ENCODE measurements at places on chromosomes 16 and 17.

DNA sequence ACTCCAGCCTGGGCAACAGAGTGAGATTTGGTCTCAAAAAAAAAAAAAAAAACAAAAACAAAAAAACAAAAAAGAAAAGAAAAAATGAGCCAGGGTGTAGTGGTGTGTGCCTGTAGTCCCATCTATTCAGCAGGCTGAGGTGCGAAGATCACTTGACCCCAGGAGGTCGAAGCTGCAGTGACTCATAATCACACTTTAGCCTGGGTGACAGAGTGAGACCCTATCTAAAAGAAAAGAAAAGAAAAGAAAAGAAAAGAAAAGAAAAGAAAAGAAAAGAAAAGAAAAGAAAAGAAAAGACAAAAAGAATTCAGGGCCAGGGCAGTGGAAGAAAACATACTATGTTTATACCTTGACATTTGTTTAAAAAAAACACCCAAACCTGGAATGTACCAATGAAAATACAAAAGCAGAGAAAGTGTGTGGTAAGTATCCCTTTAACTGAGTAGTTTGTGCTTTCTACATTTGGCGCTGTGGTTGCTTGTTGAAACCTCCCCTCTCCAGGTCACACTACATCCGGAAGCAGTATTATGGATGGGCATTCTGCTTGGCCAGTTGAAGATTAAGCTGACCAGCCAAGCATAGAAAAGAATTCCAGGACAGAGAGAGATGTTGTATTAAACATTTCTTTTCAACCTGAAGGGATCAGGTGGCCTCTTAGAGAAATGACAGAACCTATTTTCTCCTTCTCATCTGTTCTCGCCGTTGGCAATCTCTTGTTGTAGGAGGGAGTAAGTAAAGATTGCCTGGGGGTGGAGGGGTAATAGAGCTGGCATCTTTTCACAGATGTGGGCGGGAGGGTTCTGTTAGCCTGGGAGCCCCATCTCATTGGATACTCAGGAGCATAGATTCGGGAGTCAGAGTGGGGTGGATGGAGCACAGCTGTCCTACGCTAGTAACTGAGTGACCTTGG is 12.1 kb upstream of the PRKCB start:
- DNase-seq = no peak

GRCh38 chr17:2023692-2024571 is 1.2 kb downstream of the RTN4RL1 start:
- DNase-seq = no peak

GRCh38 chr16:8569650-8570346 is 20.5 kb downstream of the TMEM114 start:
- no peak for DNase-seq

DNA sequence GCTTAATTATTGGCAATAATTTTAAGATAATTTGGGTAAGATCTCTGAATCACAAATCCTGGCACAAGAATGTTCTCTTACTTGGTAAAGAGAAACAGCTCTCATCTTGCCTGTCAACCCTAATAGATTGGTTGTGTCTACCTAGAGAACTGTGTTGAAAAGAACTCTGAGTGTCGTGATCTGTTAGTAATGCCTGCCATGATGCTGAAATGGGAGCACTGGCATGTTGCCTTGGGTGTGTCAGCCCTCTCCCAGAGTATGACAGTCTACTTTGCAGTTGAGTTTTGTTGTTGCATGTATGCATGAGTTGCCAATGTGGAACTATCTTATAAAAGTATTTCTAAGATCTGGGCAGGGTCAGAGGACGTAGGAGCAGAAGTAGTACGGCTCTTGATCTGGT is 221.4 kb downstream of the MAF start:
- DNase-seq = no peak

- DNase-seq = no peak
These were observed 10.0 kb upstream of the TBX4 start for GRCh38 chr17:61442136-61442775.

- DNase-seq = no peak
These were observed 15.8 kb upstream of the ZNF19 start for GRCh38 chr16:71504901-71505300.

DNA sequence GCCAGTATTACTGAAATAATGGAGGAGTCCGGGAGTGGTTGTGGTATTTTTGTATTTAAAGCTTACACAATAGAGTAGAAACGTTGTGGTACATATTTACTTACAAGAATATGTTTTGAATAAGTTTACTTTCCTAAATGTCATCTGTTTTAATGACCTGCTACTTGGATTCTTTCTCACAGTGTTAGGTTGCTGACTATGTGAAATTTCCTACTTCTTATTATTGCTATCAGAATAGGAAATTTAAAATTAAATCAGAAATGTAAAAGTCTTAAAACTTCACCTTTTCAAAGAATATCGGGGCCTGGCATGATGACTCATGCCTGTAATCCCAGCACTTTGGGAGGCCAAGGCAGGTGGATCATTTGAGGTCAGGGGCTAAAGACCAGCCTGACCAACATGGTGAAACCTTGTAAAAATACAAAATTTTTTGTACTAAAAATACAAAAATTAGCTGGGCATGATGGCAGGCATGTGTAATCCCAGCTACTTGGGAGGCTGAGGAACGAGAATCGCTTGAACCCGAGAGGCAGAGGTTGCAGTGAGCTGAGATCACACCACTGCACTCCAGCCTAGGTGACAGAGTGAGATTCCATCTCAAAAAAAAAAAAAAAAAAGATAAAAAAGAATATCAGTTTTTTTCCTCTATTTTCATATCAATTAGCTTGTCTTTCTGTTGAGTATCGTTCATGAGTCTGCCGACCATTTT is 77.8 kb downstream of the VMP1 start:
- DNase-seq = no peak

- no peak for DNase-seq
These were observed 59.6 kb downstream of the MAP2K6 start for GRCh38 chr17:69473841-69474831.

DNA sequence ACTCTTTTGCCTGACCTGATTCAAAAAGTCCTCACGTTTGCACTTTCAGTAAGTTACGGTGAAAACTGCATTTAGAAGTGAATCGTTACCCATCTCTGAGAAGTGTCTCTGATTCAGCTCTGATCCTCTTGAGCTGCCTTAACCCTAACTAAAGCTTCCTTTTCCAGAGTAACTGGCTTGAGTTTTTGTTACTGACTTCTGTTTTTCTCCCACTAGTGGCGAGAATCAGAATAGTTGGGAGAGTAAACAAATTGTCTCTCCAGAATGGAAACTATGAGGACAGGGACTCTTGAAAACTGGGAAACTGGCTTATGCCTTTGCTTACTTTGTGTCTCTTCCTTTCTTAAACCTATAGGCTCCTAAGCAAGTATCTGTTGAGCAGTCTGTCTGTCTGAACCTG is 31.3 kb upstream of the KPNB1 start:
- no peak for DNase-seq

- no peak for DNase-seq
These were observed 339.7 kb downstream of the CA10 start for GRCh38 chr17:51818777-51819176.

All from stimulated activated CD8-positive, alpha-beta memory T cell treated with anti-CD3 and anti-CD28 coated beads, Interleukin-4, amount 100 ng/mL, for 1 hour (primary cell).